ENCODE measurements at places on chromosomes 1 and 21.

- no peak for DNase-seq
Observed at GRCh38 chr1:3391711-3392110, 62.8 kb upstream of the ARHGEF16 start.

GRCh38 chr21:45301521-45302081, 13.9 kb upstream of the POFUT2 start:
- DNase-seq = no peak

DNA sequence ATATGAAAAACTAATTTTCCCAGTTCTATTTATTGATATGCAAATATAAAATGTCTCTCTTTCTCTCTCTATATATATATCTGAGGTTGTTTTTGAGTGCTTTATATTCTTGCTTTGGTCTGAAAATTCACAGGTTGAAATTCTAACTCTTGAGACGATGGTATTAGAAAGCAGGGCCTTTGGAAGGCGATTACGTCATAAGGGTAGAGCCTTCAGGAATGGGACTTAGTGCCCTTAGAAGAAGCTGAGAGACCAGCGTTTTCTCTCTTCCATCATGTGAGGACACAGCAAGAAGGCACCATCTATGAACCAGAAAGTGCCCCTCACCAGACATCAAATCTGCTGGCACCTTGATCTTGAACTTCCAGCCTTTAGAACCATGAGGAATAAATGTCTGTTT, 57.4 kb upstream of the PAXBP1 start:
- DNase-seq = no peak

- DNase-seq = no peak
Observed at GRCh38 chr1:56671085-56671484, 26.0 kb downstream of the PRKAA2 start.

GRCh38 chr1:90989990-90990389, 31.8 kb downstream of the ZNF644 start:
- no peak for DNase-seq

Data from right forelimb (tissue), 1 donor.